ENCODE measurements at places on chromosomes 3 and 15.

DNA sequence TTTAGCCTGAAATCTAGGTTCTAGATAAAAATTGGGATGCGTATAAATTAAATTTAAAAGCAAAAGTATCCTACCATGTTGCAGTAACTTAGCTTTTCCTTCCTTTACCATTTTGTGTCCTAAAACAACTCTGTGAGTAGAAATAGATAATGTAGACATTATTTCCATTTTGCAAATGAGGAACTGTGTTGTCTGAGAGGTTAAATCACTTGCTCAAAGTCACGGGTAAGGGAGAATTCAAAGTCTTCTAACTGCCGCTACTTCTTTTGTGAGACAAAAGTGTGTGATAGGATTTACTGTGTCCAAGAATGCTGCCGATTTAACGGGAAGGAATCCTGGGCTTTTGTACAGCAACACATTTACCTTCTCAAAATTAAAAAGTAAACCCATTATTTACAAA, 40.7 kb downstream of the MYO1E start:
- no peak for DNase-seq

DNA sequence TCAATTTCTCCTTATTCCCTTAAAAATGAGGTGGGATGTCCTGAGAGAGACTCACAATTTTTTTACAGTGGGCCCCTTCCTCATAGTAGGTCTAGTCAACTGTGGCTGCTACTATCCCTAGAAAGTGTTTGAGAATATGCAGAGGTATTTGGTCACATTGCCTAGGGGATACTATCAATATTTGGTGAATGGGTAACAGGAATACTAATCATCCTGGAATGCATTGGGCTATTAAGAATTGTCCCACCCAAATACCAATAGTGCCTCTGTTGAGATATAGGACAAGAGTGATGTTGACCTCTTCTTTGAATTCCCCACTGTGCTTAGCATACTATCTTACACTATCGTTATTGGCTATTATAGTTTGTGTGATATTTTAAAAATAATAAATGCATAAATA, 389.4 kb downstream of the DIPK2A start:
- no peak for DNase-seq

- no peak for DNase-seq
These were observed 453.8 kb upstream of the KCNMB2 start for GRCh38 chr3:178082326-178082906.

GRCh38 chr3:8470801-8471200, 30.8 kb upstream of the LMCD1 start:
- DNase-seq = no peak

GRCh38 chr3:128195369-128195768, 42.1 kb downstream of the EEFSEC start:
- no peak for DNase-seq

- no peak for DNase-seq
These were observed 28.0 kb upstream of the MNS1 start for GRCh38 chr15:56492791-56493555.

DNA sequence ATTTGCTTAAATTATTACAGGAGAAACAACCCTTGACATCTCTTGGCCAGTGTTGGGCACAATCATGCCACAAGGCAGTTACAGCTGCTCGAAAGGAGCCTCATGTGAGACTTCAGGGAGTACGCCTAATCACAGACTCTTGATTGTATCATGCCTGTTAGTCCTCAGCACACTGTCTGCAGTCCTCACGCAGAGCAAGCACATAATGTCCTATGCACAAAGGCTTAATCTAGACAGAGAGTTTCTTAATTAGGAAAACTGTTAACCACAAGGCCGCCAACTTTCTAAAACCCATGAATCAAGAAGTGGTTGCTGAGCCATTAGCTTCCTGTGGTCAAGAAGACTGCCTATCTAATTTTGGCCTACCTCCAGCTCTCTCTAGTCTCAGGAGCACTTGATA, 172.0 kb downstream of the UNC13C start:
- DNase-seq = no peak

DNA sequence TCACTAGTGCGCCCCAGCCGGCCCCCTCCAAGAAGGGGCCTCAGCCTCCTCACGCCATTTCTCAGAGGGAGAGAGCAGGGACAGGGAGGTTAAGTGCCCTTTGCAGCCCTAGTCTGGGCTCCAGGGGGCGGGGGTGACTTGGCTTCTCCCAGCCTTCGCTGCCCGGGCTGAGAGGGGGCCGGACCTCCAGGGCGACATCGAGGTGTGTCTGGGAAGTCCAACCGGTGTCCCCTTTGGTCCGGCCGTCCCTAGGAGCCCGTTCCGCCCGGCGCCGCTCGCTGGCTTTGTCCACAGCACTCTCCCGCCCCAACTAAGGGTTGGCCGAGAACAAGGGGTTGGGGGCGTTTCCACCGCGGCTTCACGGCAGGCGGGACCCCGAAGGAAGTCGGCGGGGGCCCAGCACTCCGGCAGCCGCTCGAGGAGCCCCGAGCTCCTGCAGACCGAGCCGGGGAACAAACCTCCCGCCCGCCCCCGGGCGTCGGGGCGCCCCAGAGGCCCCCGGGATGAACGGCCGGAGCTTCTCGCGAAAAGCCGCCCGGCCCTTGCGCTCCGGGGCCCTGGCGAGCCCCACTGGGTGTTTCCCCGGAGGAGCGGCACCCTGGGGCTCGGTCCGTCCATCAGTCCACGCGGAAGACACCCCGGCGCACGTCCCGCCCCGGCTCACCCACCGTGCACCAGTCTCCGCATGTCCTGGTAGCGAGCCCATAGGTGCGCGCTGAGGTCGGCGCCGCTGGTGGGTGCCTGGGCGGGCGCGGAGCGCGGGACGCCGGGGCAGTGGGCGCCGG, 627 bp downstream of the NT5DC2 start:
- no peak for DNase-seq

DNA sequence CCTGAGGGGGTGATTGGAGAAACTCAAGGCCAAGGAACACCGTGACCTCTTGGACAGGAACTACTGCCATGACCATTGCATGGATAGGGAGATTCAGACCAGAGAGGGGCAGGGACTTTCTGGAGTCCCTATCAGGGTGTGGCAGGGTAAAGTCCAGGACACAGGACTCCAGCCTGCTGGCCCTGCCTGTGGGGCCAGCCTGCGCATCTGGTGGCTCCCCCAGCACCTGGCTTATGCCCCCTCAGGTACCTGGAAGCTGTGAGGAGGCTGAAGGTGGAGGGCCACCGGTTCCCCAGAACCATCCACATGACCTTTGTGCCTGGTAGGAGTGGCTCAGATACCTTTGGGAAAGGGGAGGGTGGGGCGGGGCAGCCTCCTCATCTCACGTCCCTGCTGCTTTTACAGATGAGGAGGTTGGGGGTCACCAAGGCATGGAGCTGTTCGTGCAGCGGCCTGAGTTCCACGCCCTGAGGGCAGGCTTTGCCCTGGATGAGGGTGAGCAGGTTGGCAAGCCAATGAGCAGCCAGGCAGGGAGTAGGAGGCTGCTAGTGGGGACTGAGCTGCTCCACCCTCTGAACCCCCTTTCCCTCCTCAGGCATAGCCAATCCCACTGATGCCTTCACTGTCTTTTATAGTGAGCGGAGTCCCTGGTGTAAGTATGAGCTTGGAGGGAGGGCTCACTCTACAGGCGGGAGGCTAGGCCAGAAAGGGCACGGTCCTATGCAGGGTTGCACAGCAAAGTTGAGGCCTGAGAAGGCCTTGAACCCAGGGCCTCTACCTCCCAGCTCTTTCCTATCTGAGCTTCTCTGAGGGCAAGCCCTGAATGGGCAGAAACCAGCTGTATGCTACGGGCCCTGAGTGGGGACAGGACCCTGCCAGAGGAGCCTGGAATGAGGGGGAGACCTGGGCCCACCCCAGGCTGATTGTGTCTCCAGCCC, 2.9 kb downstream of the ACY1 start:
- DNase-seq = no peak
